ENCODE measurements at places on chromosomes 6 and 20.

- no peak for DNase-seq
Measured at GRCh38 chr6:123332070-123332469, 304.7 kb downstream of the TRDN start.

DNA sequence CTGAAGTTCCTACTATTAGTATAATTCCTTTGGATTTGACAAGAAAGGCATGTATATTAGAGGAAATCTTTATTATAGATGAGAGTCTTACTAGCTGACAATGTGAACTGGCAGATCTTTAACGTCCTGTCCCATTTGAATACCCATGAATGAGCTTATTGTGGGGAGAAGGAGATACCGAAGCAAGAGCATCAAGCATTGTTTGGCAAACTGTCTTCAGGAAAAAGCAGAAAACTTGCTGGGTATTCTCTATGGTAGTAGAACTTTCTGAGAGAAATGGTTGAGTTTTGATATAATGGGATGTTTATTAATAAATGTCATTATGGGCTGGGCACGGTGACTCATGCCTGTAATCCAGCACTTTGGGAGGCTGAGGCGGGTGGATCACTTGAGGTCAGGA is 18.3 kb downstream of the RSPO3 start:
- DNase-seq: no peak

DNA sequence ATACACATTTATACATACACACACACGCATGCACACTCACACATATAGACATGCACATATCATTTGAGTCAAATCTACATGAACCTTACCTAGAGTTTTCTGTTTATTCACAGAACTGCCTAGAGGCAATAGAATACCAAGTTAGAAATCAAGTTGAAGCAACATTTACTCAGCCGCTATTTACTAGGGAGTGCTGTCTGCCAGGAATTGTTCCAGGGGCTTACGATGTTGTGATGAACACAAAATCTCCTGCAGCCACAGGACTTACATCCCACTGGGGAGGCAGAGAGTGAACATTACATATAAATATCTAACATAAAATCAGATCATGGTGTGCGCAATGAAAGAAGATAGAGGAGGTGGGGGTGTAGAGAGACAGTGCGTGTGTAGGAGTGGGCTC is 80.4 kb downstream of the GCLC start:
- DNase-seq: no peak

- DNase-seq: no peak
Measured at GRCh38 chr20:24001712-24002405, 13.3 kb upstream of the GGTLC1 start.

DNA sequence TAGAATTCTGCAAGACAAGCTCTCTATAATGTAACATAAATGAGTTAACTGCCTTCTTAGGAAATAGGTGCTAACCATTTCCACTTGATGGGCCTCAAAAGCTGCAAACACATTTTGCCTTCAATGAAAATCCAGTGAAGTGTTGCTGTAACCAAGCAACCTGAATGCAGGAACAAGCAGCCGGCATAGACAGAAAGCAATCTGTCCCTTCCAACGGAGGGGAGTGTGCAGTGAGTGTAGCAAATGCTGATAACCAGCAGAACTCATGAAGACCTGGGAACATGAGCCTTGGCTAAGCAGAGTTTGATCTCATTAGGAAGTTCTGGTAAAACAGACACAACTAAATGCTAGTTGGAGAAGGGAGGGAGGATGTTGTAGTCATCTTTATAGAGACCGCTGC is 697.8 kb downstream of the KIF16B start:
- no peak for DNase-seq

DNA sequence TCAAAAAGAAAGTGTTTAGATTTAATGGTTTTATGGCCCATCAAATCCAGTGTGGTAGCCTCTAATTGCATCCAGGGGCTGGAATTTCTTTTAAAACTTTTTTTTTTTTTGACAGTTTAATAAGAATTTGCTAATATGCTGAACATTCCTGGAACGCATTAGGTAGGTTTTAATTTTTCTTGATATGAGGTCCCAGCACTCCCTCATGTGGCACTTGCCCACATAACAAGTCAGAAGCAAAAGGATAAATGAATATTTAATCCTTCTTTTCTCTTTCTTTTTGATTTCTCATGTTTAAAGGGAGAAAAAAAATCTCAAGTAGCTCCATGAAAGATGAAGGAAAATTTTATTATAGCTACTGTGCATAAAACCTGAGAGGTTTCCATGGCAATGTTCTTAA is 13.5 kb downstream of the HAO1 start:
- DNase-seq: no peak

GRCh38 chr20:64006902-64007301 is 26.0 kb downstream of the PRPF6 start:
- DNase-seq: no peak

DNA sequence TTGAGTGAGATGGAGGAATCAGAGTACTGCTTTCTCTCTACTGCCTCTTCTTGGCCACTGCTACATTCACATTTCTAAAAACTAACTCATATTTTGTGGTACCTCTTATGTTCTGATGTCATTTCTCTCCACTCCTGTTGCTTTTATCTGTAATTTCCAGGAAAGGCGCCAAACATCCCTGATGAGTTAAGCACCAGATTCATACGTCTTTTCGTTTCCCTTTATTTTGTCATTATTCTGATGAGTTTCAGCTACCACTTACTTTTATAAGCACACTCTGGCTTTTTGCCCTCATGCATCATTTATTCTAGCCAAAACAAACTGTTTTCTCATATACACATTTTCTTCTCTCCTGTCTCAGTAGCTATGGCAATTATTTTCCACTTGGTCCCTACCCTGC is 680.0 kb downstream of the RNF144B start:
- DNase-seq: no peak

DNA sequence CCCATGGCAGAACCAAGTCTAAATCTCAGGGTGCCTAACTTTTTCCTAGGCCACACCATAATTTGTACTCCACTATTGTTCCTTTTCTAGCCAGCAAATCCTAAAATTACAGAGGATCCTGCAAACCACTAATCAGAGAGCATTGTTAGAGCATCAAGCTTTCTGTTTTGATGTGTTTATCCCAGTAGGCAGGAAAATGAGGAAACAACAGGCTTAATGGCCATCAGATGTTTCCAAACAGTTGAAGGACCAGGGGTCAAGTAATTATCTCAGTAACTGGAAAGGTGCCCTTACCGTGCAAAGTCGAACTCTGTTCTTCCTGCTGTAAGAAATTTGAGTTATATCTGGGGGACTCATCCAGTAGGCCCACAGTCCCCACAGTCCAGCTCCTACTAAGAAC is 58.7 kb downstream of the RALY start:
- no peak for DNase-seq

- no peak for DNase-seq
Measured at GRCh38 chr6:159952289-159953005, 16.4 kb upstream of the IGF2R start.

DNA sequence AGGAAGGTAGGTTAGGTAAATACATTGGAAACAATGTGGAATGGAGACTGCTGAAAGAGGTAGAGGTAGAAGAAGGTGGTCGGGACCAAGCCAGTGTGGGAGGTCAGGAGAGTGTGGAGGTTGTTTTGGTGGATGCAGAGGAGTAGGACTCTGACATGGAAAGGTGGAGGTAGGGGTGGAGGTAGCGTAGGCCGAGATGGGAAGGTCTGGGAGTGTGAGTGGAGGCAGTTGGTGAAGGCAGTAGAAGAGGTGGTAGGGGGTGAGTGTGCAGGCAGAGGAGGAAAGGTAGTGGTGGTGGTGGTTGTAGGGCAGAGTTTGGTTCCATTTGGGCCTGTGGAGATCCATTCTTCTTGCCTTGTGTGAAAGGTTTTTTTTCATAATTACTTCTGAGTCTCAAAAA is 599.6 kb upstream of the FLRT3 start:
- no peak for DNase-seq

DNA sequence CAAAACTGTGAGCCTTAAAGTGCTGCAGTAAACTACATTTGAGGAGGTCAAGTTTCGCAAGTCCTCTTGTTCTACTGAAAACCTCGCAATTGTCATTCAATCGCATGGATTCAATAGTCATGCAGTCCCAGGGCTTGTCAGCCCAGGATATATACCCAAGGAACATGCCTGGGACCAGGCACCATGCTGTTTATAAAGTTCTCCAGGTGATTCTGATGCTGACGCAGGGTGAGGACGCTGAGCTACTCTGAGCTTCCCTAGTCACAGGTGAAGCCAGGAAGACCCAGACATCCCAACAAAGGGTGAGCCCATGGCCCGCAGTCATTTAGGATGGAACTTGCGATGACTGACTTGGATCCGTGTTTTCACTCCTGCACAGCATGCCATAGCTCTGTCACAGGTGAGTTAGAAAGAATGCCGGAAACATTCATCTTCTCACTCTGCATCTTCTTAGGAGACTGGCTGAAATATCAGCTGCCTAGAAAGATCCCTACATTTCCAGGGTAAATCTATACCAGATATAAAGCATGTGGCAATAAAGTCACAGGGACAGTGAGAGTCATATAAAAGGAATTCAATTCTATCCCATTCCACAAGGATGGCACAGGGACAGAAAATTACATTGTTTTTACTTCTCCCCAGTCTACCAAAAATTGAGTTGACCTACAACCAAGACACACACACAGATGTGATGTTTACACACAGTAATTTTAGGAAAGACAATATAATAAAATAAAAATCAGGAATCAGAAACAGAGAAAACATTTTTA is 27.0 kb upstream of the SSTR4 start:
- no peak for DNase-seq

DNA sequence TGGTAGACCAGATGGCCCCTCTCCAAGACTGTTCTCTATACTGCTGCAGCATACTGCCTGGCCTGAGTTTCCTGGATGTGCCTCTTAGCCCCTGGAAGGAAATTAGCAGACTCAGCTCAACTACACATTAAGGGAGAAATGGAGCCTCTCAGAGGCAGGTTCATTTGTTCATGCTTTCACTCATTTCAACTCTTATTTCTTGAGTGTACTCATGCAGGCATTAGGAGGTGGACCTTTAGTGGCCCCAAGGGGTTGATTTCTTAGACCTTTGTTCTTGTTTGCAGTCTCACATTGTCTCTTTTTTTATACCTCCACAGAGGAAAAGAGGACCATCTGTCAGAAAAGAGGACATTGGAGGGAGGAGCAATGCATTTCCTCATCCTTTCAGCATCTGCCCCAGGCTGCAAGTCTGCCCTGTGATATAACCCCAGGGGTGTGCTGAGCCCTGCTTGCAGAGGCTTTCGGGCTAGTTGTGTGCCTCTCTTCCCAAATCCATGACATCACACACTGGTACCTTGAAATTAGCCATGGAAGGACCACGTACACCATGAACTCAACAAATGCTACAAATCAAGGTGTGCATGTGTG is 456.2 kb downstream of the CD83 start:
- no peak for DNase-seq

DNA sequence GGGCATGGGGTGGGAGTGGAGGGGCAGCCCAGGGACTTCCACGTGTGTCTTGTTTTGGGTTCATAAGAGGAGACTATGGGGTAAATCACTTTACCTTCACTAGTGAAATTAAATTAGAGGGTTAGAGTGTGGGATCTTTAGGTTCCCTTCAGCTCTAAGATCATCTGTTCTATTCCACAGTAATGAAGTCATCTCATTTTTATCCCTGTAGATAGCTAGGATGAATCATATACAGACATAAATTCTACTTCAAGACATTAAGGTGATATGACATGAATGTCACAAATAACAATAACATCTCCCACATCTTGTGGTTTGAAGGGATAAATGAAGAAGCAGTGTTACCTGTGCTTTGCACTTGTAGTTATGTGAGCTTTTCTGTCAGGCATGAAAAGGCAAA is 83.8 kb downstream of the ELOVL4 start:
- DNase-seq: no peak

DNA sequence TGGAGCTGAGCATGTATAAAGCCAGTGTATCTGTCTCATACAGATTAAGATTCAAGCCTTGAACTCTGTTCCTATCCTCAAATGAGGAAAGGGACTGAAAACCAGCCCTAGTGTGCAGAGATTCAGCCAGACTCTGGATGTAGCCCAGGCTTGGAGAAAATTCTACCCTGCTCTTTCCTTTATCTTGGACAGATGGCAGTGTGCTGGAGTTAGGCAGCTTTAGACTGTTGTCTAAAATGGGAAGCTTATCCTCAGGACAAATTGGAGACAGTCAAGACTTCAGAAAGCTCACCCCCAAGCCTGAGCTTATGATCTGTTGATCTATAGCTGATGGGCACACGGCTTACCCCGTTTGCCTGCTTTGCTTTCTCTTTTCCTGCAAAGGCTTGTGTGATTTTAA is 1057.6 kb downstream of the KIF16B start:
- DNase-seq: no peak

GRCh38 chr6:5537967-5538366 is 276.7 kb downstream of the FARS2 start:
- DNase-seq: no peak

DNA sequence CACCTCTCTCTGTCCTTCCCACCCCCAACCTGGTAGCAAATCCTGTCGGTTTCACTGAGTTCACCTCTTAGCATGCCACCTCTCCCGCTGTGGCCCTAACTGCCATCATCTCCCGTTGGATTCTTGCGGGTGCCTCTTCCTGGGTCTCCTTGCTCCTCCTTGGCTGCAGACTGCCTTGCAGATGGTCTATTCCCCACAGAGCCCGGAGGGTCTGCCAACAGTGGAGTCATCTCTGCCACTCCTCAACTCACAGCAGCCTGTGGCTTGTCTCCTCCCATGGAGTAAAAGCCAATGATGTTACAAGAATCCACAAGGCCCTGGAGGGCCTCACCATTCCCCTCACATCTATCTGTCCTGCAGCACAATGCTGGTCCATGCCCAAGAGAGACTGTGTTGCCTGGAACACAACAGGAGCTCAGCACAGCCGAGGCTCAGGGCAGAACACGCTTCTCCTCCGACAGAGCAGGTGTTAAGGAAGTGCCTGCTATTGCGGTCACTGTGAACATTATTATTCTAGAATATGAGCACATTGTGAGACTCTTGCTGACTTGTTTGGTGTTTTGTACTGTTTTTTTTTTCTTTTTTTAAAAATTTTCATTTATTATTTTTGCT is 241.8 kb upstream of the SULF2 start:
- DNase-seq: no peak

- no peak for DNase-seq
Measured at GRCh38 chr6:25070547-25071366, 135.0 kb upstream of the RIPOR2 start.

GRCh38 chr20:14984768-14985622 is 647.6 kb upstream of the FLRT3 start:
- DNase-seq: no peak

GRCh38 chr20:50930976-50931305 is 296 bp downstream of the ADNP start:
- DNase-seq: no peak

GRCh38 chr20:54251096-54251495 is 43.2 kb downstream of the PFDN4 start:
- no peak for DNase-seq

GRCh38 chr20:62758226-62758912 is 37.9 kb upstream of the MRGBP start:
- no peak for DNase-seq

All from cerebellar nuclear complex (tissue), 1 donor.